ENCODE measurements at places on chromosomes 12 and 14. TPM values are rescaled to one million over a fixed set of nuclear protein-coding genes. Genes with fewer than 3 reads are reported as not detected.

SYT10 gene
- total RNA-seq, result 15.2 TPM

PPP2R5C gene
- 159 TPM for total RNA-seq

ASB2 gene
- 1.4 TPM for total RNA-seq

HNF1A gene
- total RNA-seq, result not detected

PDE6H gene
- total RNA-seq, result not detected

MYG1 gene
- 41.5 TPM for total RNA-seq

TMCC3 gene
- 17.1 TPM for total RNA-seq

SSPN gene
- total RNA-seq, result 16.6 TPM

PRR4 gene
- 6.0 TPM for total RNA-seq

CALCOCO1 gene
- 66.9 TPM for total RNA-seq
